Activated T-cell treated with anti-CD3 and anti-CD28 coated beads, Interleukin-2, amount 50 U/mL, for 72 hours (primary cell): ENCODE measurements at places on chromosomes 12 and 14. TPM values are rescaled to one million over a fixed set of nuclear protein-coding genes. Genes with fewer than 3 reads are reported as not detected.

CCDC196 gene
- not detected for total RNA-seq

PCBP2 gene
- total RNA-seq = 1,265 TPM

ERBB3 gene
- 1.4 TPM for total RNA-seq

REM2 gene
- total RNA-seq = 4.7 TPM

BIN2 gene
- total RNA-seq = 102 TPM

KITLG gene
- 0.16 TPM for total RNA-seq

TEP1 gene
- 40.2 TPM for total RNA-seq

INSM2 gene
- total RNA-seq = not detected

SOAT2 gene
- total RNA-seq = 7.9 TPM

TMEM233 gene
- total RNA-seq = not detected

CIT gene
- 44.6 TPM for total RNA-seq

P2RX2 gene
- not detected for total RNA-seq

RNASE3 gene
- total RNA-seq = not detected

SIX1 gene
- not detected for total RNA-seq

SPTLC2 gene
- 18.4 TPM for total RNA-seq

ADSS1 gene
- total RNA-seq = 6.1 TPM

RARG gene
- total RNA-seq = 36.7 TPM

KRT74 gene
- 0.12 TPM for total RNA-seq

SLC38A6 gene
- 8.0 TPM for total RNA-seq

TAS2R8 gene
- not detected for total RNA-seq

ZDHHC22 gene
- total RNA-seq = not detected

CISTR gene
- not detected for total RNA-seq

ZNF891 gene
- 2.2 TPM for total RNA-seq

OTUB2 gene
- total RNA-seq = 2.1 TPM

G2E3 gene
- total RNA-seq = 37.0 TPM

PLEKHD1 gene
- not detected for total RNA-seq

PDE3A gene
- not detected for total RNA-seq

AHNAK2 gene
- total RNA-seq = 0.05 TPM

ISCA2 gene
- 34.2 TPM for total RNA-seq

LRFN5 gene
- total RNA-seq = not detected

CLEC4C gene
- total RNA-seq = not detected

ZCRB1 gene
- total RNA-seq = 113 TPM

GLIPR1 gene
- total RNA-seq = 6.3 TPM

MYL2 gene
- total RNA-seq = not detected

OR4E2 gene
- total RNA-seq = not detected

HNRNPC gene
- total RNA-seq = 1,220 TPM

HOXC13 gene
- total RNA-seq = not detected
